Skin of body (tissue), 3 donors: ENCODE measurements at places on chromosomes 2 and 18.
A peak's percentile ranks its signal among the peaks of the same experiment; 100 is the strongest.

DNA sequence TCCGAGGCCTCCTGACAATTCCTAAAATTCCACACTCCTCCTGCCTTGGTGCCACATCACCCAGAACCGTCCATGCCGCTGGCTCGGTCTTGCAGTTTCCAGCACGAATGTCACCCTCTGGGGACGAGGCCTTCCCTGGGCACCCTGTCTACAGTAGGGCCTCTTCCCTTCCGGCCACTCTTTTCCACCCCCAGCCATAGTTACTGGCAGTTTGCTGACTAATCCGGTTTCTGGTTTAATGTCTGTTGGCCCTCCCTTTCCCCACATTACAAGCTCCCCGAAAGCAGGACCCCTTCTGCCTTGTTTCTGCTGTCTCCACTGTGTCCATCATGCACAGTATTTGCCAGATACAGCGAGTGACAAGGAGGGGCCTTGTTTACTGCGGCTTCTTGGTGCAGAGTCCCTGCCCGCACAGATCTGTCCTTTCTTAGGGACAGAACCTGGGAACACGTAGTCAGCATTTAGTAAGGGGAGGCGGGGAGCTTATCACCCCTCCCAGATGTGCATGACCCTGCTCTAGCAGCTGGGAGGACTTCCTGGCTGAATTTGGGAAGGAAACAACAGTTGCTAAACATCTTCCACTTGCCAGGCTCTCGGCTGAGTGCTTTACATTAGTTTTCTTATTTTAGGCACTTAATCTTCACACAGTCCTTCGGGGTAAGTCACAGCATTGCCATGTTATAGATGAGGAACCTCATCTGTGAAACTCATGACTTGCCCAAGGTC, 23.6 kb upstream of the CATIP start:
- DNase-seq, result no peak

GRCh38 chr2:66872986-66873754, 438.2 kb downstream of the MEIS1 start:
- DNase-seq, result peak; percentile 27

DNA sequence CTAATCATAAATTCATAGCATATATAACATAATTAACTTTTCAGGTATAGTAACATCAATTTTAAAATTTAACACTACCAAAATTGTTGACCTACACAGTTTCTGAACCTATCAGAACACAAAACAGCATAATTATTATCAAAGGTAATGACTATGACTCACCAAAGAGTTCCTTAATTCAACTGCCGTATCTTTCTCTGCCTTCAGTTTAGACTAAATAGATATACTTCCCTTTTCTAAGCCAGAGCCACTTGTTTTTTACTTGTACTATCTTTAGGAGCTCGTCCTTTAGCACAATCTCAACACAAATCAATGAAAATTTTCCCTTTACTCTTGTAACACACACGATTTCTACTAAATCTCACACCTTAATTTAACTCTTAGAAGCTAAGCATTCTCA, 54.4 kb downstream of the CCDC88A start:
- no peak for DNase-seq

DNA sequence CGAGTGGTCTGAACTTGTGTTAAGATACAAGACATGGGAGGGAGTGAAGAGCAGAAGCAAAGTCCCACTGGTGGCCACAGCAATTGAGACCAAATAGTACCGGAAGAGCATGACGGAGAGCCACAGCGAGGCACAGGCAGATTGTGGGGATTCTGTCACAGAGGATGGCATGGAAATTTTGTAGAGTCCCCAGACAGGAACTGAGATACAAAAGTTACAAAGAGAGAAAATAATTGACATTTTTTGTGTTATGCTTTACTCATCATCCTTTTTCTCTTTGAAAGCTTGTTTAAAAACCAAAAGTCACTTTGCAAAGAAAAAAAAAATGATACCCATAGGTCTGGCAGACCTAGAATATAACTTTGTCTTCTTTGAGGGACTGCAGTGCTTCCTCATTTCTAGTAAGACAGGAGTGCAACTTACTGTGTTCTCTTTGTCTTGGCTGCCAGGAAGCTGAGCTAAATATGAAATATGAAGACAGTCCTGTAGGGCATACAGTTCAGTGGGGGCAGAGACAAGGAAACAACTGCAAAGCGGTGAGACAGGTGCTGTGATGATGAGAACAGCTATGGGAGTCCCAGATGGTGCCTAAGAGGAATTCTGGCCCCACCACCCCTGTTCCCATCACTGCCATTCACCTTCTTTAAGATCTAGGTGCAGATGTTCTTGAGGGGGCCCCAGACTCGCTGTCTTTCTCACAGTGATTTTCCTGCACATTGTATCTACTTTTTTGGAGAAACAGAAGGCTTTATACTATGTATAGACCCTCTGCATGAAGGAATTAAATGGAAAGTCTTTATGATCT, 5.2 kb downstream of the ARHGAP25 start:
- DNase-seq, result no peak

DNA sequence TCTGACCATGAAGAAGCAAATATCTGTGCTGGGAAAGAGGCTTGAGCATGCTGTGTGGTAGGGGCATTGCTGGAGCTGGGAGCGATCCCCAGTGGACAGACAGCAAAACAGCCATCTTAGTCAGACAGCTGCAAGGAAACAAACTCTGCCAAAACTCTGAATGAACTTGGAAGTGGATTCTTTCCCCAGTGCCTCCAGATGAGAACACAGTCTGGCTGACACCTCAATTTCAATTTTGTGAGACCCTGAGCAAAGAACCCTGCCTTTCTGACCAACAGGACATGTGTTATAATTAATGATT, 23.2 kb upstream of the FAP start:
- DNase-seq, result peak; percentile 38

DNA sequence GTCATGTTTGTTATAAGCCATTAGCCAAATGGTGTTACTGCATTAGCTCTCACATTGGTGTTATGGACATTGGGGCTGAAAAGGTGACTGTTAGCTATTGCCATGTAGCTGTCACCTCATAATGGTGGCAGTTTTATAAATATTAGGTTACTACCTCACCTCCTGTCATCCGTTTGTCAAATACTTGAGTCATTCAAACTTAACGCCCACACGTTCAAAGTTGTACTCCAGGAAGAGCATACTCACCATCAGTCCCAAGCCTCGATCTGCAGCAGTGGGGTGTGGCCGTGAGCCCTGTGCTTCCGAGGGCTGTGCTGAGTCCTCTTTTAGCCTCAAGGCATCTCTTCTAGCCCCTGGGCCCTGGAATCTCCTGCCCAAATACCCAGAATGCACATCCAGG, 87.3 kb downstream of the PDK1 start:
- DNase-seq, result no peak

DNA sequence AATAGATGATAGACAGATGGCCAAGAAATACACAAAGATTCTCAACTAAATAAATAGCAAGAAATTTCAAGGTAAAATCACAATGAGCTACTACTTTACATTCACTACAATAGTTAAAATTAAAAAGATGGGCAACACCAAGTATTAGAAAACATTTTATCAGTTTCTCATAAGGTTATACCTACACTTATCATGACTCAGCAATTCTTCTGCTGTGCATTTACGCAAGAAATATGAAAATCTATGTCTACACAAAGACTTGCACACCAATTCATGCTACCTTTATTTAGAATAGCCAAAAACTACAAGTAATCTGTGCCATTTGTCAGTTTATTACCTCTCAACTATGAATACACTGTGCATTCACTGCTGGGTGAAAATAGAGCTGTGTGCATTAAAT, 937.4 kb upstream of the NRXN1 start:
- DNase-seq, result no peak

DNA sequence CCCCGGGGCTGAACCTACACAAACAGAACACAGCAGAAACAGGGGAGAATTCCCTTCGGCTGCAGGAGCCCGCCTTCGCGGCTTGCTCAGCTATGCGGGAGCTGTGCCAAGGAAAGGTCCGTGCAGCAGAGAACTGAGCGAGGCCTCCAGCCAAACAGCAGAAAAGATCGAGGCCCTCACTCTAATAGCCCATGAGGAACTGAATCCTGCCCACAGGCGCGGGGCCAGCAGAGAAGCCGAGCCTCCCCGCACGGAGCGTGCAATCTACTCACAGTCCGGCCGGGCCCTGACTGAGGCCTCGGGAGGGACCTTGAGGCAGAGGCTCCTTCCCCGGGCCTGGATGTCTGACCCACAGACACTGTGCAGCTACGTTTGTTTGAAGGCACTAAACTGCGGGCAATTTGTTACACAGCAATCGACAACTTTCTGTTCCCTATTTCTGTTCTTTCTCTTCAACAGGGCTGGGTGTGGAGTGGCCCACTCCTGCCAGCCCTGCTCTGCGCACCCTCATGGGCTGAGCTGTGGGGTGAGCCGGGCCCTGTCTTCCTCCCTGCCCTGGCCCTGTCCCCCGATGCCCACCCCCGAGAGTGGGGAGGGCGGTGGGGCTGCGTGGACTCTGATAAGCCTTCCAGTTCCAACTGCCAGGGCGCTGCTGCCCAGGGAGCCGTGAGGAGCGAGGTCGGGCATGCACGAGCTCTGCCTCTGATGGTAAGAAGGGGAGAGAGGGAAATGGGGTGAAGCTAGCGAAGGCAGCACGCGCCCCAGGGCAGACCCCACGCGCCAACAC, 13.7 kb downstream of the HES6 start:
- no peak for DNase-seq

DNA sequence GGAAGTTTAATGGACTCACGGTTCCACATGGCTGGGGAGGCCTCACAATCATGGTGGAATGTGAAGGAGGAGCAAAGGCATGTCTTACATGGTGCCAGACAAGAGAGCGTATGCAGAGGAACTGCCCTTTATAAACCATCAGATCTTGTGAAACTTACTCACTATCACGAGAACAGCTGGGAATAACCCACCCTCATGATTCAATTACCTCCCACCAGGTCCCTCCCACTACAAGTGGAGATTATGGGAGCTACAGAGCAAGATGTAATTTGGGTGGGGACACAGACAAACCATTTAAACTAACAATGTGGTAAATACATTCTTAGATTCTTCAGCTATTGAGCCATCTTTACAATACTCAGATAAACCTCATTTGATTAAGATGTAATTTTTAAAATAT, 176.1 kb downstream of the SH3BP4 start:
- DNase-seq, result no peak

- no peak for DNase-seq
Measured at GRCh38 chr2:236687296-236687965, 117.8 kb downstream of the ACKR3 start.

DNA sequence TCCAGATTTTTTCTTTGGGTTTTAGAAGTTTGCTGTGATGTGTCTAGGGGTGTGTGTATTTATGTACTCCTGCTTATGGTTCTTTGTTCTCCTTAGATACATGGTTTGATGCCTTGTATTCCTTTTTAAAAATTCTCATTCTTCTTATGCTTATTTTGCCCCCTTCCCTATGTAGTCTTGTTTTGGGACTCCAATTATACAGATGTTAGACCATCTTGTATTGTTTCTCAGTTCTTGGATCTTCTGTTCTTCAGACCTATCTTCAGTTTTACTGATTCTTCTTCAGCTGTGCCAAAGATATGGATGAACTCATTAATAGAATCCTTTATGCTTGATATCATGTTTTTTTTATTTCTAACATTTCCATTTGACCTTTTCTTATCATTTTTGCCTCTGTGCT, 14.2 kb upstream of the MSL3B start:
- no peak for DNase-seq

- no peak for DNase-seq
Measured at GRCh38 chr18:58348951-58349350, 279.9 kb downstream of the ALPK2 start.

- no peak for DNase-seq
Measured at GRCh38 chr2:232362174-232362900, 16.2 kb upstream of the ALPP start.

GRCh38 chr2:149185942-149186490, 144.4 kb upstream of the LYPD6 start:
- DNase-seq, result no peak

DNA sequence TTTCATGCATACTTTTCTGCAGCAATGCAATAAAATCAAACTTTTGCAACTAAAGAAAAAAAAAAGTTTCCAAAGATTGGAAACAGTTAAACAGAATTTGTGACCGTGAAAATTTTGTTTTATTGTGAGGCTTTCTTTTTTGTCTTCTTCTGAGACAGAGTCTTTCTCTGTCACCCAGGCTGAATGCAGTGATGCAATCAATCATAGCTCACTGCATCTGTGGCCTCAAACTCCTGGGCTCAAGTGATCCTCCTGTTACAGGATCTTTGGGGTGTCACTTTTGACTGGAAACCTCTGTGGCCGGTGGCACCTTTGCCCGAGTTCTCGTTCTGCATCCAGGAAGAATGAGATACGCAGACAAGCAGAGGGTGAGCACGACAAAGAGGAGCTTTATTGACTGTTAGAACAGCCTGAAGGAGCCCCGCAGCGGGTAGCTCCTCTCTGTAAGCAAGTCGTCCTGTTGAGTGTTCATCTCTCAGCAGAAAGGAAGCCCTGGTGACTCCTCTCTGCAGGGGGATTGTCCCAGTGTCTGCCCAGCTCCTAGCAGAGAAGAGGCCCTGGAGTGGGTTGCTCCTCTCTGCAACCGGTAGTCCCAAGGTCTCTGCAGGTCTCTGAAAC, 16.9 kb upstream of the ILKAP start:
- no peak for DNase-seq

DNA sequence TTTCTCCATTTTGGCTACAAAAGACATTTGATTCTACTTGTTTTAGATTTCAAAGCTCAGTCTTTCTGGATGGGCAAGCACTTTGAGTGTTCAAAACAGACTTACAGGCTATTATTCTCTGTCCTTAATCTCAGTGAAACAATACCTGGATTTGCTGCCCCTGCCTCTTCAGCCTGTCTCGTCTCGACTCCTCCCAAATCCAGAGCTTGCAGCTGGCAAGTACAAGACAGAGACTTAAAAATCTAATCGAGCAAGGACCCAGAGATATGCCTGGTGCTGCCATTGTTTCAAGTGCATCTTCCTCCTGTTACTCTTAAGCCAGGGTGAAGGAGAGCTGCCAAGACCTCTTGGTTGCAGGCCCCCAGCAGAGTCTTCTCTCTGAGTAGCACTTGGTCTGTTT, 59.2 kb downstream of the LRRC30 start:
- DNase-seq, result no peak

DNA sequence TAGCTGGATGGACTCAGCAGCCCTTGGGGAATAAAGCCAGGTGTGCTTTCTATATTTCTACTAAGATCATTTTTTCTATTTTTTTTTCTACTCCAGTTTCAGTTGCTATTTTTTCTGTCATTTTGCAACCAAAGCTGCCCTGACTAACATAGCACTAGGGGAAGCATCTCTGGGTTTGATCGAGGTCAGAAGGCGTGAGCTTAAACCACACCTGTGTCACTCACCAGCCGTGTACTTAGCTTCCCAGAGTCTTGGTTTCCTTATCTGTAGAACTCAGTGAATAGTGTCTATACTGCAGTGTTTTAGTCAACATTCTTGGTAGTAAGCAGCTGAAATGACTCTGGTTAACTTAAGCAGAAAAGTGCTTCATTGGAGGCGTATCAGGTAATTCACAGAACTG, 489.6 kb upstream of the SPRED2 start:
- DNase-seq, result no peak

GRCh38 chr2:28779001-28779400, 27.4 kb downstream of the PPP1CB start:
- no peak for DNase-seq

DNA sequence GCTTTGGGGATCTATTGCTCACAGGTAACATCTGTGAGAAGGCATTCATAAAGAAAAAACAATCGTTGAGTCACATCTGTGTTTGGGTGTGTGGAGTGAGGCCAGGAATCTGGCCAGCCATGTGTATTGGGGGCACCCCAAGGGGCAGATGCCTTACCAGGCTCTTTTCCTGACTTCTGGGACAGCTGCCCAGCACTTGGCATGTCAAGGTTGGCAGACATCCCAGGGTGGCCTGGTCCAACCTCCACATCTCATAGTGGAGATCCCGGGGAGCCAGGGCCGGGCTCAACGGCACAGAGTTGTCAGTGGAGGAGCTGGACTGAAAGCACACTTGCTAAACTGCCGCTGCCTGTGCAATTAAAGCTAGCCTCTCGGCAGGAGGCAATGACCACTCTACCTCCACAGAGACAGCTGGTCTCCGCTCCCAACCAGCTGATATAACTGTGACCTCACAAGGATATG, 75.3 kb upstream of the MGAT4A start:
- no peak for DNase-seq
